Activated CD8-positive, alpha-beta memory T cell treated with anti-CD3 and anti-CD28 coated beads, Interleukin-2, amount 50 U/mL, for 4 hours (primary cell): ENCODE measurements at places on chromosomes 3 and 15.

DNA sequence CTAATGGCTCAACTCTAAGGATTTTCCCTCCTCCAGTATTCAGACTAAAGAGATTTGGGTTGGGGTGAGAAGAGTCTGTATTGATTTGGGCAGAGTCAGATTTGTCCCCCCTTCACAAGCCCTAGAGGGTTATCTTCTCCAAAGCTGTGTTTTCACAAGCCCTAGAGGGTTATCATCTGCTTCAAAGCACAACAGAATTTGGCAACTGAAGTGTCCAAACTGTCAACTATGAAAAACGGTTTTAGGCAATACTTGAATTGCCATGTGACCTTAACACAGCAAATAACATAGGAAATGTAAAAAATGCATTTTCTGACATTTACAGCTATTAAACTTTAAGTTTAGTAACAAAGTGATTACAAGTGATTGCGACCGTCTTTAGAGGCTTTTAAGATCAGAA lies 119.9 kb downstream of the IMPG2 start:
- DNase-seq = no peak

- no peak for DNase-seq
Measured at GRCh38 chr3:18447720-18448119, 22.6 kb upstream of the SATB1 start.

- DNase-seq = peak; percentile 28
Measured at GRCh38 chr3:4394048-4394447, 73.0 kb downstream of the SUMF1 start.

DNA sequence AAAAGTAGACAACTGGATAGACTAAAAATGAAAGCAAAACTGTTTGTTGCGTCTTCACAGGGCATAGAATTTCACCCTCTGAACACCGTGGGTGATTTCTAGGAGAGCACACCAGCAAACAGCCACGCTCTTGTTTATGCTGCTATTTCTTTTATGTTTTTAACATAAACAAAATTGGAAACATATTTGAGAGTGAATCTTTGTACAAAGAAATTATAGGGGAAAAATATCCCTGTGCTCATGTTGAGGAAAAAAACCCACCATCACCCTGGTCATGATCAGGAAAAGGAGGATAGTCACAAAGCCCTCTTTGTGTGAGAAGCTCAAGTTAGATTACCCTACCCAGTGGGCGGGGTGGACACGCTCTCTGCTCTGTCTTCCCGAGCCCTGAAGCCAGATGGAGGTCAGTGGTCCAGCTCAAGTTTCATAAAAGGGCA lies 313.3 kb downstream of the SATB1 start:
- DNase-seq = no peak

- DNase-seq = no peak
Measured at GRCh38 chr3:140368223-140368811, 309.5 kb upstream of the TRIM42 start.

- DNase-seq = no peak
Measured at GRCh38 chr15:67009576-67010569, 55.5 kb upstream of the SMAD3 start.

DNA sequence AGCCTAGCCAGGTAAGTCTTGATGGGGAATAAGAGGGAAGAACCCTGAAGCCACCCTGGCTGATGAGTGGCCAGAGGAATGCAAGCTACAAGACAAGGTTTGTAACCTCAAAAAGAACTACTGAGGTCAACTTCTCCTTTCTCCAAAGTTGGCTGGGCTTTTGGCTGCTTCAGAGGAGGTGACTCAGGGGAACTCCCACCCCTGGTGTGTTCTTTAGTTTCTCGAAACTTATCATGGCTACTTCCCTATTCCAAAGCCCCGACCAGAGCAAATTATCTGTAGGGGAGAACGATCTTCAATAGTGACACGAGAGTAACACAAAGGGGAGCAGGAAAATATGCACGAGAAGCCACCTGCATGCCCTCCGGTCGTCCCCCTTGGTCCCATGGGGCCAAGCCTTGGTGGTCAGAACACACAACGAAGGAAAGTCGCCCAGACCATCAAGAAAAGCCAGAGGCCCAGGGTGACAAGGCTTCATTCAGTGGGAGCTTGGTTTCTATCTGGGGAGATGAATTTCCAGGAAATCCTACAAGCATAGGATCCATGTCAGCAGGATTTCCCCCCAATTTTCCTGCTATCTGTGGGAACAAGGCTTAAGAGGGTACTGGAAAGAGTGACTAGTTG lies 6.5 kb upstream of the BCL2A1 start:
- no peak for DNase-seq

DNA sequence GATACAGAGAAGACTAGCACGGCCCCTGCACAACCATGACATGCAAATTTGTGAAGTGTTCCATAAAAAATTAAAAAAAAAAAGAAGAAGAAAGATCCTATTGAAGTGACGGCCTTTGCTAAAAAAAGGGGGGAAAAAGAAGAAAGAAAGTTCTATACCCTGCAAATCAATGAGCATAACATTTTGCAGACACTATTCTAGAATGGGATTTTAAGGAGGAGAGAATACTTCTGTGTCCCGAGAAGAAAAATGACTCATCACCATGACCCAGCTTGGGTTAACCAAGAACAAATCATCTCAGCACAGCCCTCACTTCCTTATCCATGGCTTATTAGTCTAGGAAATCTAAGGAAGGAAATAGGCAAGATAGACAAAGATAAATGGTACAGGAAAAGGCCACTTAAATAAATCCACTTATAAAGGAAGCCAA lies 7.4 kb upstream of the SH3BP5 start:
- no peak for DNase-seq

- peak; percentile 51 for DNase-seq
Measured at GRCh38 chr3:196518966-196519717, 4.0 kb upstream of the SMCO1 start.
